NCI-H2171 (cell line): ENCODE measurements at places on chromosomes 3 and 15.

DNA sequence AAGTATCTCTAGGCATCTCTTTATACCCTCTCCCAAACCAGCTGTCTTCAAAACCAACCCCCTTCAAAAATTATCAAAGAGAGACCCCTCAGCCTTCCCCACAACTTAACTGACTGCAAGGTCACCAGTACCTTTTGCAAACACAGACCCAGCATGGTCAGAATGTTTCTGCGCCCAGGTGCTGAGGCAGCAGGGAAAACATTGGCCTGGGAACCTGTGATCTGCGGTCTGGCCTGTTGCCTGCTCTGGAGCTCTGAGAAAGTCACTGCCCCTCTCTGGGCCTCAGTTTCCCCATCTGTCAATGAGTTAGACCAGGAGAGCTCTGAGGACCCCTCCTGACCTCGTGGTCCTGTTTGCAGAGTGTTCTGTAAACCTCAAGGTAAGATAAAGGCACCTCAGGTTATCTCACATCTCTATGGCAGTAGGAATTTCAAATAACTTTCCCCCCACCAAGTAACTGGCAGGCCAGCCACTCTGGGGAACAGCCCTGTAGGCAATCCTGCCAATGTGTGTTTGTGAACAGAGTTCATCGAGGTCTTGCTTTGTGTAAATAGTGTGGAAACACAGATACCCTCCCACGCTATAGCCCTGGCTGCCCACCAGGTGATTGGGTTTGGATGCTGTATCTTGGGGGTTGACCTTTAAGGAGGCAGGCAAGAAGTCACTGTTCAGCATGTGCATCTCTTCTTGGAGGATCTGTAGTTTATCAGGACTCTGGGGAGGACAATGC lies 50.0 kb upstream of the SMAD6 start:
- DNase-seq = no peak

DNA sequence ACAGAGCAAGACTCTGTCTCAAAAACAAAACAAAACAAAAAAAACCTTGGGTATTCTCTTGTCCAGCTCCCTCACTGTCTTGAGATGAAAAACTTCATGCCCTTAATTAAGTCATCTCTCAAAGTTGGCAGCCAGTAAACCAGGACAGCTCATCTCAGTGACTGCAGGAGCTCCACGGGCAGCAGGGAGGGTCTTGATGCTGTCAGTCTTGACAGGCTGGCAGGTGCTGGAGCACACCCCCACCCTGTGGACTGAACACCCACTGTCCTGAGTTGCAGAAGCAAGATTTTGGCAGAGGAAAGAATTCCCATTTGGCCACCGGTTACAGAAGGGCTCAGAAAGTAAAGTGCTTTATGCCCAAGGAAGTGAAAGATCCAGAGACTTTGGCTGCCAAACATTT lies 8.0 kb downstream of the DNAJA4 start:
- DNase-seq = no peak

- no peak for DNase-seq
Observed at GRCh38 chr3:62938583-62938982, 63.4 kb upstream of the CADPS start.

DNA sequence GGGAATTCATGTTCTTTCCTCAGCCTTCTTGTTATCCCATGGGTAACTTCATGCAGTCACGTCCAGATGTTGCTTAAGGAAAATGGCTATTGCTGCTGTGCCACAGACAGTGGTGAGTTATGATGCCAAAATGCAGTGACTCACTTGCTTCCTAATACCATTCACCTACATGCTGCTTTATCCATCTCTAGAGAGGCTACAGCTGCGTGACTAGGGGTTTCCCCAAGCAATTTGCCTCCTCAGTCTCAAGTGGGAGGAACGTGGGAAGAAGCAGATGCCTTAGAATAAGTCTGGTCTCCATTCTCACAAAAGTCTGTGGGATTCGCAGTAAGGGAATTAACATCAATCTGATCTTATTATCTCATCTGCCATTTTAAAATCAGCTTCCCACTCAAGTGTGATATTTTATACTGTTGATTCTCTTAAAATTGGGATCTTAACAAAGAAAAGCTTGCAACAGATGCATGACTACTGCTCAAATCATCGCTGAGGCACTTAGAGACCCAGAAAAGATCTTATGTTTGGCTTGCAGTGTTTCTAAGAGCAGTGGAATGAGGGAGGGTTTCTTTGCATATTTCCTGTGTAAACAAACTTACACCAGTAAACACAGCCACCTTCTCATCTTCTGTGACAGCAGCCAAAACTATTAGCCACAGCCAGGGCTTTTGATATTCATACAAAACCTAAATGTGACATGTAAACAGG lies 62.0 kb upstream of the ACP3 start:
- no peak for DNase-seq

DNA sequence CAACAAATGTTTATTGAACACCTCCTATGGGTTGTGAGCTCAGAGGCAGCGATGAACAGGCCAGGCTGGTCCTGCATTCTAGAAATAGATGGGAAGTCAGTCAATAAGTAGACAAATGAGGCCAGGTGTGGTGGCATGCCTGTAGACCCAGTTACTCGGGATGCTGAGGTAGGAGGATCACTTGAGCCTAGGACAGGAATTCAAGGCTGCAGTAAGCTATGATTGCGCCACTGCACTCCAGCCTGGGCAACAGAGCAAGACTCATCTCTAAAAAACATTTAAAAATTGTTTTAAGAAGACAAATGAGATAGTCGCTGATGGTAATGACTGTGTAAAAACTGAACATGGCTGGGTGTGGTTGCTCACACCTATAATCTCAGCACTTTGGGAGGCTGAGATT lies 4.4 kb upstream of the RHO start:
- DNase-seq = no peak

- peak; percentile 16 for DNase-seq
Observed at GRCh38 chr3:185825006-185825638, at the start of gene IGF2BP2. TSS of gene IGF2BP2 (minus strand) at chr3:185825042. CDS start at chr3:185824960, 82 bp downstream.

- no peak for DNase-seq
Observed at GRCh38 chr15:23758891-23759290, 71.8 kb upstream of the NDN start.

- no peak for DNase-seq
Observed at GRCh38 chr15:95192923-95193322, 961.6 kb downstream of the MCTP2 start.

DNA sequence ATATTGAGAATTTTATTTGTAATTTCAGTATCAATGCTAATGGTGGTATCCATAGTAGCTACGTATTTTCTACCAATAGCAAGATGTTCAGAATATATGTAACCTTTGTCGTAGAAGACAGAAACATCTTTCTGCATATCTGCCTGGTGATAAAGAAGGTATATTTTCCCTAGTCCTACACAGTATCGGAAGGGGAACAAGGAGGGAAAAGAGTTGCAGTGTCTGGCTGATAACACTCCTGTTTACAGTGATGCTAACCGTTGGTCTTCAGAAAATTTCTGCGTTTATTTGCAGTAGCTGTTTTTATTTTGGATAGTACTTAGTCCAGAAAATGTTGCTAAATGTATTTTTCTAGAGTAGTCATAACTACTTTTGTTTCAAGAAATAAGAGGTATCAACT lies 25.2 kb downstream of the TSC22D2 start:
- DNase-seq = no peak

DNA sequence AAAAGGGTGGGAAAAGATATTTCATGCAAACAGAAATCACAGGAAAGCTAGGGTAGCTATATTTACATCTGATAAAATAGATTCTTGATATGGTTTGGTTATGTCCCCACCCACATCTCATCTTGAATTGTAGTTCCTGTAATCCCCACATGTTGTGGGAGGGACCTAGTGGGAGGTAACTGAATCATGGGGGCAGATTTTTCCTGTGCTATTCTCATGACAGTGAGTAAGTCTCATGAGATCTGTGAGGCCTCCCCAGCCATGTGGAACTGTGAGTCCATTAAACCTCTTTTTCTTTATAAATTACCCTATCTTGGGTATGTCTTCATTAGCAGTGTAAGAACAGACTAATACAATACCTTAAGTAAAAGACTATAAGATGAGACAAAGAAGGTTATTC lies 558.1 kb downstream of the RSL24D1 start:
- DNase-seq = no peak

DNA sequence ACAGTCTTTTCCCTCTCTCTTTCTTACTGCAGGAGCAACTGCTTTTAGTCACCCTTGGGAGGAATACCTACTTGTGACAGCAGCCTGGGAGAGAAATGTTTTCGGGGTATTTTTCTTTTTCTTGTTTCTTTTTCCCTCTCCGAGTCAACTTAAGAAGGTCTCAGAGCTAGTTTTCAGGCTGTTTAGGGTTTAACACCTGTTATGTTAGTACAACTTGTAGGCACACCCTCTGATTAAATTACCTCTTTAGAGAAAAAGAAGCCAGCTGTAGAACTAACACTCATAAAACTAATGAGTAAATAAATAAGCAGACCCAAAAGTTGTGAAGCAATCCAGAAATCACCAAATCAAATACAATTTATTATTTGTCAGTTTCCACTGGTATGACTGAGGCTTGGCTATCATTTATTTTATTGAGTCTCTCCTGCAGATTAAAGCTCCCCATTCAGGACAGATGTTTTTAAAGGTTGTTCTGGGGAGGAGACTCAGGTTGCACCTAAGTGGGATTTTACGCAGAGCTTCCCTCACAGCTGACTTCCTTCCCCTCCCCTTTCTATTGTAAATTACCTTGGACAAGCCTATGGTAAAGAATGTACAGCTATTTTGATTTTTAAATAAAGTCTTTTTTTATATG lies 112.5 kb downstream of the FOXB1 start:
- DNase-seq = no peak

DNA sequence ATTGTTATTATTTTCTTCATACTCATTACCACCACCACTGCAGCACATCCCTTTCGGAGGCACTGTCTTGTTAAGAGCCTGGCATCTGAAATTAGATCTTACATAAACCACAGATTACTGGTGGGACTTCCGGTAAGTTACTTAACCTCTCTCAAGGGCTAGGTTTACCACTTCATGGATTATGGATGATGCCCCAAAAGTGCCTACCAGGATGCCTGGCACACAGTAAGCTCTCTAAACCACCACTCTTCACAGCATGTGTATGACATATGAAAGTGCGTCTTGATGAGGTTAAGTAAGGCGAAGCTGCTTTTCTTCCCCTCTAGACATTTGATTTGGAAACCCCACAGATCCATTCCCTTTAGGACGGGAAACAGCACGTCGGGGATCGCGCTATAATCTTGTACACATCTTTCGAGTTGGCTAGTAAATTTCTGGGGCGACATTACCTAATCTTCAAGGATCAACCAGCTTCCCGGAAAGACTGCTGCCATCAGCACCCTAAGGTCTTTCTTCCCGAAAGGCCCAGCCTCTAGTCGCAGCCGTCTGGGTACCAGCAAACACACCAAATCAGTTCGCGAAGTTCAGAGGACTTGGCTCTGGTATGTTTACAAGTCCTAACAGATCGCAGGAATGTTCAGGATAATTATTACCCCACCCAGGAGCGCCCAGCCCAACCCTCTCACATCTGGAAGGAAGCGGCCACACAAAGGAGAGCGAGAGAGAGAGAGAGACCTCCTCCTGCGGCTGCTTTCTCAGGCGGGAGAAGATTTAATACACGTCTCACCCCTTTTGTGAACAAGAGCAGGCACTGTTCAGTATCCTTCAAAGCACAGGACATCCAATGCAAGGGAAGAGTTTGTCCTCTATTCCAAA lies 155.1 kb upstream of the FRMD4B start:
- no peak for DNase-seq

DNA sequence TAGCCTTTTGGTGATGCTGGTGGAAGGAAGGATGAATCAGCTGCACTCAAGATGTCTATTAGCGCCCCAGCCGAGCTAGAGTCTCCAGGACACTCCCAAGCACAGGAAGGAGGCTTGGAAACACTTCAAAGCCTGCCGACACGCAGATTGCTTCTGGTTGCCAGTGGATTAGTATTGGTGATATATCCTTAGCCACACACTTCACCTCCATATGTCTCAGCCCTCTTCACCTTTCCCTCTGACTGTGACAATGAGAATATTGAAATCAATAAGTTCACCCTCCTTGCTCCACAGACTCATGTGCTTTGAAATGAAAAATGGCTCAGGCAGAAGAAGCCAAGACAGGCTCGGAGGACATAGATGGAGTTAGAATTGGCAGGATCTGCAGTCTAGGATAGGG lies 102.9 kb upstream of the LRRN1 start:
- no peak for DNase-seq

GRCh38 chr3:81888914-81889557 lies 127.6 kb upstream of the GBE1 start:
- DNase-seq = no peak

DNA sequence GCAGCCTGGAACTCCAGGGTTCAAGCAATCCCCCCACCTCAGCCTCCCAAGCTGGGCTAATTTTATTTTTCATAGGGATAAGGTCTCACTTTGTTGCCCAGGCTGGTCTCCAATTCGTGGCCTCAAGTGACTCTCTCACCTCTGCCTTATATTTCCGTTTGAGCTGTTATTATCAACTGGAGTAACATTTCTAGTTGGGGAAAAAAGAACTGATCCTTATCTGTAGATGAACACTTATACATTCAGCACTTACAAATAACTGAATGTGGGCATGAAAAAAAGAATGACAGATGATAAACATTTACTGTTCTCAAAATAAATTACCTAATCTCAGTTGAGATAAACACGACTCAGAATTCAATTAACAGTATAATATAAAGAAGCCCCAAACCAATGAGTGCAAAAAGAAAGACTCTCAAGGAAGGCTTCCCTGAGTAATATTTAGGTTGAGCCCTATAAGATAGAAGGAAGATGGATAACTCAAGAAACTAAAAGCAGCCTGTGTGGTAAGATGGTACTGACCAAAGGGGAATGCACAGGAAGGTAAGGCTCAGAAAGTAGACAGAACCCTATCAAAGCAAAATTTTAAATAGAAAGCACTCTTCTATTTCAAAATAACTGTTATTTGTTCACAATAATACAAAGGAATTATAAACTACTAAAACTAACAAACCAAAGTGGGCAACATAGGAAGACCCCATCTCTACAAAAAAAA lies 11.8 kb downstream of the UBE3A start:
- DNase-seq = no peak

- DNase-seq = no peak
Observed at GRCh38 chr3:88742106-88742505, 365.3 kb upstream of the EPHA3 start.

DNA sequence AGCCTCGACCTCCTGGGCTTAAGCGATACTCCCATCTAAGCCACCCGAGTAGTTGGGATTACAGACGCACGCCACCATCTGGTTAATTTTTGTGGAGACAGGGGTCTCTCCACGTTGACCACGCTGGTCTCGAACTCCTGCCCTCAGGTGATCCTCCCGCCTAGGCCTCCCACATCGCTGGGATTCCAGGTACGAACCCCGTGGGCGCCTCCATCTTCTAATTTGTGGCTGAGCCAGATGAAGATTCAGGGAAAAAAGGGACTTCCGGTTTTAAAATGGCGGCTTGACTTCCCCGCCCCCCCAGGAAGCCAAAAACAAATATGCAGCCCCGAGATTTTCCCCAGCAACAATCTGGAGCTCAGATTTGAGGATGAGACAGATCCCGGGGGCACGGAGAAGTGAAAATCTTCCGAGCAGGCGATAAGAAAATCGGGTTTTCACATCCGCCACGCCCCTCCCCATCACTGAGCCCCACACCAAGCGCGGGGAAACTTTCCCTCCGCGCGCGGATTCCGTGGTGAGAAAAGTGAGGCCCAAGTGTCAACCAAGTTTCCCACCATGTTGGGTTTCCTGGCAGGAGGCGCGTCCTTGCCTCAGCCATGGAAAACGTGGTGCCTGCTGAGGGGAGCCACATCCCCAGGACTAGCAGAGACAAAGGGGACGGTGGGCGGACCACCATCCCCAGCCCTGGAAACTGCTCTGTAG lies 15.4 kb downstream of the CHST14 start:
- no peak for DNase-seq
